ENCODE measurements at places on chromosomes 7 and 10.

GRCh38 chr7:14596421-14596820 lies 306.1 kb downstream of the DGKB start:
- no peak for DNase-seq

GRCh38 chr7:158111049-158111751 lies 476.4 kb downstream of the PTPRN2 start:
- no peak for DNase-seq

GRCh38 chr7:50475340-50475739 lies 25.2 kb upstream of the FIGNL1 start:
- DNase-seq, result no peak

- DNase-seq, result no peak
Observed at GRCh38 chr7:109646124-109646523, 1076.5 kb downstream of the DNAJB9 start.

DNA sequence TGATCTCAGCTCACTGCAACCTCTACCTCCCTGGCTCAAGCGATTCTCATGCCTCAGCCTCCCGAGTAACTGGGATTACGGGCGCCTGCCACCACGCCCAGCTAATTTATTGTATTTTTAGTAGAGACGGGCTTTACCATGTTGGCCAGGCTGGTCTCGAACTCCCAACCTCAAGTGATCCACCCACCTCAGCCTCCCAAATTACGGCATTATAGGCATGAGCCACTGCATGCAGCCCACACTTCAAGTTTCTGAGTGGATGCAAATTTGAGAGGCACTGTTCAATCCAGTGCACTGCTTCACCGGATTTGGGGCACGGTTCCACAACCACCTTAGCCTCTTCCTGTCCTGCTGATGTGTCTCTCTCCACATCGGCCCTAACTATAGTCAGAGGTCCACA lies 16.5 kb downstream of the CNPY1 start:
- DNase-seq, result no peak

DNA sequence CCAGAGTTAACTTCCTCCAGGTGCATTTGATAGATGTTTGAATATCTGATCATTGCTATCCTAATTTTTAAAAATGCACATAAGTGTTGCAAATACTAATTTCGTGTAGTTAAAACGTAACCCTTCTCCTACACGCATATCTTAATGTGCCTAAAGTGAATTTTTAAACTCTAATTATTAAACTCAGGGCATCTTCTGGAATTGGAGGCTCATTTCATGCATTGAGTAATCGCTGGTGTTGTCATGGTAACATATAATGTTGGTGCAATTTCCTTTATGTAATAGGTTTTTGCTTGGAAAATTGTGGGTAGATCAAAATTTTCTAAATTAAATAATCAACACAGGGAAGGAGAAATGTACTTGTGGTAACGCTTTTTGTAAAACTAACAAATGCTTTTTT lies 56.2 kb downstream of the ARMC3 start:
- DNase-seq, result no peak

DNA sequence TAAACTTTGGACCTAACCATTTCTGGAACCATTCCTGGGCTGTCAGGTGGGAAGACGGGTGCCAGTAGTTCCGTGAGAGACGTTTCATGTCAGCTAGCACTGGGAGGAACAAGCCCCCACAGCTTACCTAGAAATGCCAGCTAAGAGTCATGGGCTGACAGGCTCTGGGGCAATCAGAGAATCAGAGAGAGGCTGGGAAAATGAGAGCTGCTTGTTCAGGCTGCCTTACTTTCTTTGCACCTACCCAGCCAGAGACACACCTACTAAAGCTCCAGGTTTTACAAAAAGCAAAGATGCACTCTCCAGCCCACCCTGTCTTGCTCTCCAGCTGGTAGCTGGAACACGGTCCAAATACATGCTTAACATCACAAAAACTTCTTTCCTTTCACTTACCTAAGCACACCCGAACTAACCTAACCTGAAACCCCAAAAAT lies 688 bp downstream of the PTN start:
- DNase-seq, result no peak

GRCh38 chr10:126455766-126456405 lies 67.6 kb upstream of the ADAM12 start:
- no peak for DNase-seq

All from stimulated activated CD4-positive, alpha-beta T cell treated with anti-CD3 and anti-CD28 coated beads, Interleukin-12 subunit alpha, Interleukin-12 subunit beta, amount 100 ng/mL, for 4 hours (primary cell).